ENCODE measurements at places on chromosomes 3 and 15. TPM values are rescaled to one million over a fixed set of nuclear protein-coding genes. Genes with fewer than 3 reads are reported as not detected.

DNA sequence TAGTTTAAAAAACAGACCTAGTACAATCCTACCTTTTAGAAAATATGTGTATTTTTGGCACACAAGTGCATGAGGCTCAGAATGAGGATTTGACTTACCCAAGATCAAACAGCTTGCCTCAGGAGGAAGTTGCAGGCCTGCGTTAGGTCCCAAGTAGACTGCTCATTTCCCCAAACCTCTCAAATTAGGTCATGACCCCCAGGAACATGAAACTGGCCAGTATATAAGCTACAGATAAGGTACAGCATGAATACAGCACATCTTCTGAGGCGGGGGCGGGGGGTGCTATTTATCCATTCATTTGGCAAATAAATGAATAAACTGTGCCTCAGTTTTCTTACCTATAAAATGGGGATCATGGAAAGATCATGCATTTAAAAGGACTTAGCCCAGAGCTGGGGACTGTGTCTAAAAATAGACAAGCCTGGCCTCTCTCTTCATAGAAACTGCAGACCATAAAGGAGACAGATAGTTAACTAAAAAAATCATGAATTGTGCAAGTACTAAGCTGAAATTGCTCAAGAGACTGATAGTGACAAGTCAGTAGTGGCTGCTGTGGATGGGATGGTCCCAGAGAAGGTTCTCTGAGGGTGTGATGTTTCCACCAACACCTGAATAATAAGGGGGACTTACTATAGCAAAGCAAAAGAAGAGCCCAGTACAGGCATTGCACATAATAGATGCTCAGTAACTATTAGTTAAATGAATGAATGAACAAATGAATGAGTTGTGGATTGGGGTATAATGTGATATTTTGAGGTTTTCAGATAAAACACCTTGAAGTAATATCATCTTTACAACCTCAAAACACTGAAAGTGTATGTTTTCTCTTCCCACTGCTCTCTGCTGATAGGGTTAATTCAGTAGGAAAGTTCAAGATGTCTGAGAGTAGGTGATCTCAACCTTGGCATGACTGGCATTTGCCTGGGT is 258.5 kb upstream of the PROK2 start:
- H3K36me3 ChIP-seq: no peaks in the 10 kb centered on the region
- DNase-seq: no peak
- H3K27ac ChIP-seq: no peak overlapping the region
- no peaks in the 10 kb centered on the region for H3K4me1 ChIP-seq

- no peak for DNase-seq
- no peaks in the 10 kb centered on the region for H3K4me1 ChIP-seq
- H3K4me3 ChIP-seq: no peak overlapping the region
Measured at GRCh38 chr15:84962955-84963354, 18.7 kb upstream of the PDE8A start.

The C3orf20 gene
- 0.46 TPM for total RNA-seq

DNA sequence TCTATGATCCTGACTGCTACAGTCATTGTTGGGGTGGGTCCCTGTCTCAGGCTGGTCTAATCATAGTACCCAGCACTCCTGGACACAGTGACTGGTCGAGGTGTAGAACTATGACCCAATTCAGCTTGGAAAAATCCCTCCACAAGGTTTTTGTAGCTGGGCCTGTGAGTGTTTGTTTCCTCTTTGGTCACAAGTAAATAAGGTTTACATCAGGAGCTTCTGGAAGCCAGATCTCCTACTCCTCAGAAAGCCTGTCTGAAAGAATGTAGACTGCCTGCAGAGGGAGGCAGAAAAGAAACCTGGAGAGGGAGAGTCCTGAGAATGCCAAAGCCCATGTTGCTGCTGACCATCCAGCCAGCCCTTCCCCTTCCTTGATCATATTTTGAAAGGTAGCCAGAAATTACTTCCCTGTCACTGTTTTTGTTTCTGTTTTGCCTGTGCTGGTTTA is 123.2 kb downstream of the RAP2B start:
- H3K36me3 ChIP-seq: no peaks in the 10 kb centered on the region
- H3K27me3 ChIP-seq: no peaks in the 10 kb centered on the region
- peaks cover 3% of the 10 kb centered on the region for H3K4me1 ChIP-seq
- H3K4me3 ChIP-seq: no peak overlapping the region
- peak overlapping the region; percentile 56 for H3K27ac ChIP-seq

The LHFPL4 gene
- not detected for total RNA-seq

- H3K27me3 ChIP-seq: no peaks in the 10 kb centered on the region
- no peak overlapping the region for H3K27ac ChIP-seq
- H3K36me3 ChIP-seq: no peaks in the 10 kb centered on the region
- DNase-seq: no peak
- H3K4me3 ChIP-seq: no peak overlapping the region
Measured at GRCh38 chr3:29922992-29923746, 642.3 kb downstream of the RBMS3 start.

The SH2D7 gene
- total RNA-seq: not detected

- H3K36me3 ChIP-seq: no peaks in the 10 kb centered on the region
- no peak overlapping the region for H3K4me3 ChIP-seq
- H3K27ac ChIP-seq: no peak overlapping the region
- no peaks in the 10 kb centered on the region for H3K27me3 ChIP-seq
- peaks cover 57% of the 10 kb centered on the region for H3K4me1 ChIP-seq
Measured at GRCh38 chr15:56982987-56983386, 64.5 kb downstream of the TCF12 start.

GRCh38 chr3:126569390-126569975 is 10.8 kb upstream of the C3orf22 start:
- H3K4me3 ChIP-seq: no peak overlapping the region
- H3K27me3 ChIP-seq: no peaks in the 10 kb centered on the region
- no peaks in the 10 kb centered on the region for H3K4me1 ChIP-seq
- no peak for DNase-seq

DNA sequence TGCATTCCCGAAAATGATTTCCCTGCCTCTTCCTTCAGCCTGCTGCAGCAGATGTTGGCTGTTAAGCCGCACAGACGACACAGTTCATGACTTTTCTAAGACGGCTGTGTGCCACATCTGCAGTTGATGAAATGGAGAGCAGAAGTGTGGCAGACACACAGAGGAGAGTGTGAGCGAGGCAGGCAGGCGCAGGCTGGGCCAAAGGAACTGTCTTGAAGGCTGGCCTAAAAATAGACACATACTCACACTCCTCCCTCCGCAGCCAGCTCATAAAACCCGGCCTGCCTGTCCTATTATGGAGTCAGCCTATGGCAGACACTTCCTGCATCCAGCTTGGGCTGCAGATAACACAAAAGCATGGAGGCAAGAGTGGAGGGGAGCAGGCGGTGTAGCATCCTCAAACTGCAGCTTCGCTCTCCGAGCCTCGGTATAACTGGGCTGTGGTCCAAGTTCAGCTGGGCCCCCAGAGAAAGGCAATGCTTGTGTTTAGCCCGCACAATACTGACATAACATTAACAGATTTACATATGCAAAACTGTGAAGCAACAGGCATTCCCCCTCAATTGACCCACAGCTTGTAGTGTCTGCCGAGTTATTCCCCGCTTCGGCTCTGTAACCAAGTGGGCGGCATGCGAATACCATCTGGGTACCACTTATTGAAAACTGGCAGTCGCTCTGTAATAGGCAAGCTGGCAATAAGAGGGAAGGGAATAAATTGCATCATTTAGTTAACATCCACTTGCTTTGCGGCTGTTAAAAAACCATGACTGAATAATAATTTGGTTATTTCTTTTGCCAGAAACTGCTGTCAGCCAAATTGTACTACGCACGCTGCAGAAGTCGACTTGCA is 40.8 kb downstream of the FOXP1 start:
- H3K4me3 ChIP-seq: peak overlapping the region; percentile 42
- peak; percentile 69 for DNase-seq
- no peaks in the 10 kb centered on the region for H3K27me3 ChIP-seq
- peak overlapping the region; percentile 53 for H3K27ac ChIP-seq

The SAXO2 gene
- 2.2 TPM for total RNA-seq

GRCh38 chr15:69662645-69663000 is 210.0 kb downstream of the RPLP1 start:
- no peaks in the 10 kb centered on the region for H3K36me3 ChIP-seq
- no peak for DNase-seq
- no peaks in the 10 kb centered on the region for H3K4me1 ChIP-seq
- no peaks in the 10 kb centered on the region for H3K27me3 ChIP-seq
- no peak overlapping the region for H3K27ac ChIP-seq
- no peak overlapping the region for H3K4me3 ChIP-seq

- no peaks in the 10 kb centered on the region for H3K4me1 ChIP-seq
- no peaks in the 10 kb centered on the region for H3K27me3 ChIP-seq
- no peak overlapping the region for H3K27ac ChIP-seq
- no peak for DNase-seq
- no peaks in the 10 kb centered on the region for H3K36me3 ChIP-seq
Measured at GRCh38 chr3:107752202-107752990, 229.6 kb downstream of the BBX start.

DNA sequence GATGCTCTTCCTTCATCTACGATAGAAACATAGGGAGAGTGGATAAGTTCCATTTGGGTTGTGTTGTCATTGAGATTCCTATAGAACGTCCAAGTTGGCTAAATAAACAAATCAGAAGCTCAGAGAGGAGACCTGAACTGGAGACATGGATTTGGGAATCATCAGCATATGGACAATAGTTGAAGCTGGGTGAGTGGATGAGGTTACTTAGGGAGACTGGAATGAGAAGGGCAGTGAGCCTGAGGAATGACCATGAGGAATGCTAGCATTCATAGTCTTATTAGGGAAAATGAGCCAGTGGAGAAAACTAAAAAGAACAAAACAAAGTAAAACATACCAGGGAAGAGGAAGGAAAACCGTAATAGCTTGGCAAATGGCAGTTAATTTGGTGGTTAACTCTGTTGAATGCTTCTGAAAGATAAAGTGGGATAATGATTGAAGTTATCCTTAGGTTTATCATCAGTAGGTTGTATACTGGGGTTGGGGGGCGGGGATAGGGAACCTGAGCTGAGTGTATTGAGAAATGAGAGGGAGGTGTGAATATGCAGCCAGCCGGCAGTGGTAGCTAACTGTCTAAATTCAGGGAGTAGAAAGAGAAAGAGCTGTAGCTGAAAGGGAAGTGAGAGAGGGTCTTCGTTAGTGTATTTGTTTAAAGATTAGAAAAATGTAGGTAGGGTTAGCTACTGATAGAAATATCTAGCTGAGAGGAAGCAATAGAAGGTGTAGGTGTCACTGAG is 74.6 kb downstream of the ARHGEF26 start:
- H3K4me1 ChIP-seq: no peaks in the 10 kb centered on the region
- H3K27me3 ChIP-seq: no peaks in the 10 kb centered on the region
- DNase-seq: no peak
- H3K4me3 ChIP-seq: no peak overlapping the region
- H3K36me3 ChIP-seq: no peaks in the 10 kb centered on the region

DNA sequence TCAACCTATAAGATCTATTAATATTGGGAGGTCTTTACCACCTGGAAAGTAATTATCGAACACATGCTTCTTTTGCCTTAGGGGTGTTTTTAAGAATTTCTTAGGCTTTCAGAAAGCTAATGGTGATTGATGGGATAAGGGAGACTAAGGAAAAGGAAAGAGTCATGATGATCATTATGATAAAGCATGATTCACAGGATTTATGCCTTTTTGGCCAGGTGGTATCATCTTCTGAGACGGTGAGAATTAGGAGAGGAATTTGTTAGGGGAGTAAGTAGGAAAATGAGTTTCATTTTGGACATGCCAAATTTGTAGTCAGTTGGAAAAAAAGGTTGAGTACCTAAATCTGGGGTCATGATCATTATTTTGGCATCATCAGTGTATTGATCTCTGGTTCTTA is 8.9 kb downstream of the ARMC8 start:
- H3K4me1 ChIP-seq: peaks cover 6% of the 10 kb centered on the region
- H3K27me3 ChIP-seq: no peaks in the 10 kb centered on the region
- no peak for DNase-seq
- H3K36me3 ChIP-seq: no peaks in the 10 kb centered on the region
- H3K4me3 ChIP-seq: no peak overlapping the region

GRCh38 chr15:67134871-67135492 is 69.6 kb downstream of the SMAD3 start:
- no peaks in the 10 kb centered on the region for H3K27me3 ChIP-seq
- H3K36me3 ChIP-seq: no peaks in the 10 kb centered on the region
- H3K27ac ChIP-seq: peak overlapping the region; percentile 75
- no peak for DNase-seq
- peaks cover 96% of the 10 kb centered on the region for H3K4me1 ChIP-seq

The LPCAT4 gene
- 4.5 TPM for total RNA-seq

DNA sequence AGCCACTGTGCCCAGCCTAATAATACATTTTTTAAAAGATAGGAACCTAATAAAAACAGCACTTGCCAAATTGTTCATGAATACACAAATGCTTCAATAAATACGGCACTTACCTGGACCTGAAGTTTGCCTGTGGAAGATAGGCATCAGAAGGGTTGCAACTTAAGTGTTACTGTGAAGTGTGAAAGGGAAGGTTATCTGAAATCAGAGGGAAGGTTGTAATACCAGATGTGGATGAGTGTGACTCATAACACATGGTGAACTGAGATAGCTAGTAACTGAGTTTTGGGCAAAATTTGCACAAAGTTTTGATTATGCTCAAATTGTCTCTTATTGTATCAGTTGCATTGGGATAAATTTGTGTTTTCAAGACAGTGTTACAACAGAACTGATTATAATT is 68.0 kb downstream of the ATP11B start:
- H3K36me3 ChIP-seq: no peaks in the 10 kb centered on the region
- no peak for DNase-seq
- no peak overlapping the region for H3K4me3 ChIP-seq
- H3K4me1 ChIP-seq: no peaks in the 10 kb centered on the region

Data from gastrocnemius medialis (tissue), 4 donors.